ENCODE measurements at places on chromosomes 5 and 9.

DNA sequence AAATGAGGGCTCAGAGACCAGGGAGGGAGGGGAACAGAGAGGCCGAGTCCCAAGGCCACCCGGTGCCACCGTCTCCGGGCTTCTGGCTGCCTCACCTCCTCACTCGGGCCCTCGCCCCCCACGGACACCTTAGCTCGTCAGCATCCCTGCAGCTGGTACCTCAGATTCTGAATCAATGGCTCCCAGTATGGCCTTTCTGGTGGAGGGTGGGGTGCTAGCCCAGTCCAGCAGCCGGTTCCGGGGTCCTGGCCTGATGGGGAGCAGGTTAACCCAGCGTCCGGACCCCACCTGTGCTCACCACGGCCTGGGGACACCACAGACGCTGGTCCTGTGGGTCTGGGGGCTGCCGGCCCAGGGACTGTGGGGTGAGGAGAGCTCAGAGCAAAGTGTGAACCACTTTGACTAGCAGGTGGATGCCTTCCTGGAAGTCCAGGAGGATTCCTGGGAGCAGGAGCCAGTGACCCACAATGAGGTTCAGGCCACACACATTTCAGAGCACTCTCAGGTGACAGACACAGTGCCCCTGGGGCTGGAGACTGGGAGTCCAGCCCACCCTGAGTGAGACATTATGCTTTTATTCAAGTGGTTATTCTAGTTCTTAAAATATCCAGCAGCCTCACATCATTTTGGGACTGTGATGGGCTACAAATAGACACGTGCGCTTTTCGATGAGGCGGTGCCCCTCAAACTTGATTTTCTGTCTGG, 53.3 kb downstream of the AHRR start:
- DNase-seq = peak; percentile 15

- DNase-seq = peak; percentile 76
Measured at GRCh38 chr9:133994353-133995011, 2.4 kb upstream of the VAV2 start.

DNA sequence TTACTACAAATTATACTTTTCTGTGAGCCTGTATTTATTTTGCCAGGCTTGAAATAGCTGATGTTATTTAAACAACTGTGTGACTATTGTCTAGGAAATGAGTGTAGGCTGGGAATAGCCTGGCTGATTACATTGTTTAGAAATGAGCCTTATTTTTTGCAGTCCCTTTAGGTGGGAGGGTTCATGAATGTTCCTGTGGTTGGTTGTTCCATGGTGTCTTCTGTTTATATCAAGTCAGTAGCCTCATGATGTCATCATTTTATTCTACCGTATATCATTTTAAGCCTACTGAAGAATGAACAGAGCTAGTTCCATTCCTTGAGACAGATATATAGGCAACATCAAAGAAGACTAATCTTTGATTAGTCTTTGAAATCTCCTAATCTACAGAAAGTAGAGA, 53.1 kb downstream of the MAP1B start:
- DNase-seq = no peak

GRCh38 chr5:137609127-137609526, 110.0 kb upstream of the SPOCK1 start:
- DNase-seq = no peak

DNA sequence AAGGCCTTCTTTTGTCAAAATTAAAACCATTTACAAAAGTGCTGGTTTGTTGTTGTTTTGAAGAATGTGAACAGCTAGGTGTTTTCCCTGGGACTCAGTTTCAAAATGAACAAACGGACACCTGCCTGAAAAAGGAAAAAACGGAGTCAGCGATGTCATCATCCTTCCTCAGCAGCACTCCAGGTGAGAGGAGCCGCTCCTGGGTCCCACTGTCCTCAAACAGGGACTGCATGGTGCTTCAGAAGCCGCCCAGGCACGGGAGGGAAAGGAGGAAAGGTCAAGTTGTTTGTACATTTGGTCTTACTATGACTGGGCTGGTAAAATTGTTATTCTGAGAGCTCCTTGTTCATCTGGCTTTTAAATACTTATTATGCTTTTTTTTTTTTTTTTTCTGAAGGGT, 69.0 kb upstream of the ZSWIM6 start:
- DNase-seq = no peak

DNA sequence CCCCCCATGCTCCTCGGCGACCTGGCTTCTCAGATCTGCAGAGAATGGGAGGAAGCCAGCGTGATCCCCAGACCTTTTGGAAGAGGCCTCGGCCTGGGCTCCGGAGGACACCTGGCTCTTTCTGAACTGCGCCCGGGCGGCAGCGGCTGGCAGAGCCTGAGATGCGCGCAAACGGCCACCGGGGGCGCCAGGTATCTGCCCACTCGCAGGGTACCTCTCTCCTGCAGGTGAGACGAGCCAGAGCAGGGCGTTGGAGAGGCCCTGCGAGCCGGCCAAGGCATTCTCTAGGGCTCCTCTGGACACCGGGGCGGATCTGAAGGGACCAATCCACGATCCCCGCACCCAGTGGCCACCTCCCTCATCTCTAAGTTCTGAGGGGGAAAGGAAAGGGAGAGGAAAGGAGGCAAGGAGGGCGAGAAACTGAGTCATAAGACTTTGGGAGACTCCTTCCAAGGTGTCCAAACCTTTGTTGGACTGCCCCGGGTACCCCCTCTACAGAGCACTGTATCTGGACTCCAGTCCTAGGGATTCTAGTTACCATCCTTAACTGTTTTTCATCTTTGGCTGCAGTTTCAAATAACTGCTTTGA, 55.0 kb upstream of the SLC46A2 start:
- DNase-seq = no peak

GRCh38 chr9:110874963-110875674, 163.2 kb downstream of the LPAR1 start:
- no peak for DNase-seq

DNA sequence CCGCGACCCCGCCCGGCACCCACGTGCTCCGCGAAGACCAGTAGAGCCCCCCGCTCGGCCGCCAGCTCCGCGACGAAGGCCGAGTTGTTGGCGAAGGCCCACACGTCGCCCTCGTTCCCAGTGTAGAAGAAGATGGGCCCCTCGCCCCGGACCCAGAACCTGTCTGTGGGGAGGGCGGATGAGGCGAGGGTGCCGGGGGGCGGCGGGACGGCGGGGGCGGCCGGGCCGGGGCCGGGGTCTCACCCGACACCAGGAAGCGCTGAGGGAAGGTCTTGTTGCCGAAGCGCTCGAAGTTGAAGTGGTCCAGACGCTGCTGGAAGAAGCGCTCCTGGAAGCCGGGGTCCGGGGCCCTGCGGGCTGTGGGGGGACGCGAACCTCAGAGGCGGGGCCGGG, 317 bp downstream of the DPP7 start:
- DNase-seq = peak; percentile 28

GRCh38 chr5:160602744-160603143, 181.1 kb downstream of the PTTG1 start:
- no peak for DNase-seq

DNA sequence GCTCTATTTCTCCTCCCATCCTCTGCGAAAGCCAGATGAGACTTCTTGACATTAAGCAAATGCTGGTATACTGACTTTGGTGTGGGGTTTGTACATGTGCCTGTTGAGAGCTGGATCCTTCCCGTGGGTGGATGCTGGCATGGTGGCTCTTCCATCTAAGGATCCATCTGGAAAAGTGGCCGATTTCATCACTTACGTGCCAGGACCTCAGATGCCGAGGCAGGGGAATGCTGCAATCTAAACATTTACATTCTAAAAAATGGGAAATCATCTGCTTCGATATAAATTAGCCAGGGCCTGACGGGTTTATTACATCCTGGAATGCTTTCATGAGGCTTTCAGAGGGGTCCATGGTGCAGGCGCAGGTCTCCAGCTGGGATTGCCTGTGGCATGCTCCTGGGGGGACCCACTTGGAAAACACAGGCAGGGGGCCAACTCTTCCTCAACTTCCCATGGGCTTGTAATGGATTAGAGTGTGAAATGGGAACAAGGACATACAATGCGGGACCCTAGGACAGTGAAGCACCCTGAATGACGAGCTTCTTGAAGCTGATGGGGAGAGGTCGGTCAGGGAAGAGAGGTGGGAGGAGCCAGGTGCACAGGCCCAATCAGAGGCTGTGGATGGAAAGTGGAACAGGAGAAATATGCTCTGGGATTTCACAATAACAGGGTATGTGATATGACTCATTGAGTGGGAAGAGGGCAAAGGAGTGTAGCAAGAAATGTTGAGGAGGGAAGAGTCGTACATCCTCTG, 105.5 kb upstream of the PITX1 start:
- DNase-seq = no peak

DNA sequence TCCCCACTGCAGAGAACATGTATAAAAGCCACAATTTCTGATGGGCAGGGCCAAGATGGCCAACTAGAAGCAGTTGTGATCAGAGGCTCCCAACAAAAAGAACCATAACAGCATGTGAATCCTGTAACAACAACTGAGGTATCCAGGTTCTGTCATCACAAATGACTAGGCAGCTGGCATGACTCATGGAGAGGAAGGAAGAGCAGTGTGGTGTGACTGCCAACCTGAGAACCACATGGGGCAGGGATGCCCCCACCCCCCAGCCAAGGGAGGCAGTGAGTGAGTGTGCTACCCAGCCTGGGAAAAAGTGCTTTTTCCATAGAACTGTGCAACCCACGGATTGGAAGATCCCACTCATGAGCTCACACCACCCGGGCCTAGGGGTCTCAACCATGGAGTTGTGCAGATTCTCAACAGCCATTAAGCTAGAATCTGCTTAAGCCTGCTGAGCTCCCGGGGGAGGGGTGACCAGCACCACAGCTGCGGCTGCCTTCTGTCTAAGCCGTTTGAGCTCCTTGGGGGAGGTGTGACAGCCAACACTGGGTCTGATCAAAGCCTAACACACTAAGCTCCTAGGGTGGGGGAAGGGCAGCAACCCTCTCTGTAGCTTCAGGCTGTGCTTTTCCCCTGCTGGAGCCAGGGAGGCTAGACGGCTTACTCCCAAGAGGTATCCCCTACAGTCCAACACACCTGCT, 80.1 kb upstream of the DMAC1 start:
- DNase-seq = peak; percentile 52

GRCh38 chr5:63401436-63402046, 560.7 kb downstream of the HTR1A start:
- peak; percentile 26 for DNase-seq

DNA sequence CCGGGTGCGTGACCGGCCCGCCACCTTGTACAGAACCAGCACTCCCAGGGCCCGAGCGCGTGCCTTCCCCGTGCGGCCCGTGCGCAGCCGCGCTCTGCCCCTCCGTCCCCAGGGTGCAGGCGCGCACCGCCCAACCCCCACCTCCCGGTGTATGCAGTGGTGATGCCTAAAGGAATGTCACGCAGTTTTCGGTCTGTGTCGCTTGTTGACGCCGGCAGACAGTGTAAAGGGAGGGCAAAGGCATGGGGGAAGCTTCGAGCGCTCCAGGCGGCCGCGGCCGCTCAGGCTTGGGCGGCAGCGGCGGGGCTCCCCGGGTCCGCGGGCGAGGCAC, 1.3 kb downstream of the LRRC26 start:
- DNase-seq = no peak

DNA sequence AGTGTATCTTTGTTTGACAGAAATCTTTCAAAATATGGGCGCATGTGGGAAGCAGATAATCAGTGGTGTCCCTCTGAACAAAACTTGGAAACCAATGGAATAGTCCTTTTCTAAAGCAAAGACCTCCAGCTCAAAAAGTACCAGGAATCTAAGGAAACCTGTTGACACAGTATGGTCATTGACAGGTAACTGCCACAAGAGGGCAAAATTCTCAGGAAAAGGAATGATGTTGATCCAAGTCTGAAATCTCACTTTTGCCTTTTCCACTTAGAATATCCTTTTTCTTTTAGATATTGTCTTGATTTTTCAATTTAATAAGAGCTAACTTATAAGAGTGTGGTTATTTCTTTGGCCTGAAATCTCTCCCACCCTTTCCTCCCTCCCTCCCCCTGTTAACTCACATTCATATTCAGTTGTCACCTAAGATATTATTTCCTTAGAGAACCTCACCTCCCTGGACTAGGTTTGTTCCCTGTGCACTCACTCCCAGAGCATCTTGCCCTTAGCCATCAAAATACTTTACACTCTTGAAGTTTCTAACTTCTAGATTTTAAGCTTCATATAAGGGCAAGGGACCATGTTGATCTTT, 59.0 kb upstream of the BARX1 start:
- no peak for DNase-seq

- DNase-seq = no peak
Measured at GRCh38 chr9:77898864-77899263, 132.7 kb downstream of the GNAQ start.

- no peak for DNase-seq
Measured at GRCh38 chr5:38515092-38515491, 41.4 kb downstream of the LIFR start.

- DNase-seq = no peak
Measured at GRCh38 chr5:15566306-15566705, 66.3 kb downstream of the FBXL7 start.

DNA sequence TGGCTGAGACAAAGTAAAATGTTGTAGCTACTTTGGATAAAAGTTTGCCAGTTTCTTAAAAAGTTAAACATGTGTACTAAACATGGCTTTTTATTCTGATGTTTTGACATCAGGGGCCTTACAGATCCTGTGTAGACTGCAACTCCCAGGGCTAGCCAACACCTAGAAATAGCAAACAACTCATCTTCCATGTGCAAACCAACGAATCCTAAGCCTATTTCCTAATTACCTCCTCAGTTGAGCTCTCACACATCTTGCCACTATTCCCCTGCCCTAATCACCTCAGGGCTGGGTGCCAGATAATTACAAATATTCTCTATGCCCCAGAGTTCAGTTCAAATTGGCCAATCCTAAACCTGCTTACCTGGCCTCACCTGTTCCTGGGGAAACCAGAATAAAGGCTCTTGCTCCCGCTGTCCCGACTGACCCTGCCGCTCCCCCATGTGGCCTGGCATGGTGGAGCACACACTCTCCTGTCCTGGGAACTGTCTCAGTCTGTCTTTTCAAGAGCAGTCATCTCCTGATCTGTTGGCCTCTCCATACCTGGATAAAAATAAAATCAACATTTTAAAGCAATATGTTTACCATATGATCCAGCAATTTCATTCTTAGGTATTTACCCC, 37.1 kb upstream of the FAM169A start:
- no peak for DNase-seq

DNA sequence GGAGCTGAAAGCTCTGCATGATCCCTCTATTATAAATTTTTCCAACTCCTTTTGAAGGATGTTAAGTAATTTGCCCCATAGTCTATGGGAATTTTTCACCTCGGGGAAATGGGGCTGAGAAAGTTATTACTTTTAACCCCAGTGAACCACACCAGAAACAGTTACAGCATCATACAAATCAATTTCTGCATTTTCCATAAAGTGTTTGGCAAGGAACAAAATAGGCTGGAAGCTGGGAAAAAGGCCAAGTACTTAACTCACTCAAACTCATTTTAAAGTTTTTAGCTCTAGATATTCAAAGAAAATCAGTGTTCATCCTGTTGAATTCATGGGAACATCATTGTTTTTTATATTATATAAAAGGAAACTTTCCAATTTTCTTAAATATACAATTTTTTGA, 160.9 kb downstream of the SH3GL2 start:
- DNase-seq = no peak

DNA sequence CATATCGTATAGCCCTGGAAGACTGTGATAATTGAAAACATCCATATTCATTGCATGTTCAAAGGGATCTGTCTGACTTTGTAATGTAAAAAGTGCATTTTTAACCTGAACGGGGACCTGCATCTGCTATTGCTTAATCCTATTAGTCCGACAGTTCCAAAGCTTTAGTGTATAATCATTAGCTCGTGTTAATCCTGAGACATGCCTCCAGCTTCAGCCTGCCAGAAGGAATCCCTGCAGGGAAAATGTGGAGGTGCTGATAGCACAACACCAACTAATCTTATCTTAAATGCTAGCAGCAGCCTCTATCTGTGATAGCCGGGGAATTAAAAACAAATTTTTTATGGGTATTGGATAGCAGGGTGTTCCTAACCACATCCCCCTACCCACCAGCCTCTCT, 495.2 kb downstream of the TLE4 start:
- DNase-seq = no peak

Data from activated CD4-positive, alpha-beta memory T cell treated with anti-CD3 and anti-CD28 coated beads, Interleukin-2, amount 10 ng/mL, durations not matched to agents 7 days and 5 days (primary cell).